CD4-positive, alpha-beta T cell treated with Interleukin-12 subunit alpha and Interleukin-12 subunit beta, for 1 hour (primary cell): ENCODE measurements at places on chromosomes 1 and 21.

GRCh38 chr21:32958288-32959002 is 67.3 kb upstream of the OLIG2 start:
- no peak for DNase-seq

DNA sequence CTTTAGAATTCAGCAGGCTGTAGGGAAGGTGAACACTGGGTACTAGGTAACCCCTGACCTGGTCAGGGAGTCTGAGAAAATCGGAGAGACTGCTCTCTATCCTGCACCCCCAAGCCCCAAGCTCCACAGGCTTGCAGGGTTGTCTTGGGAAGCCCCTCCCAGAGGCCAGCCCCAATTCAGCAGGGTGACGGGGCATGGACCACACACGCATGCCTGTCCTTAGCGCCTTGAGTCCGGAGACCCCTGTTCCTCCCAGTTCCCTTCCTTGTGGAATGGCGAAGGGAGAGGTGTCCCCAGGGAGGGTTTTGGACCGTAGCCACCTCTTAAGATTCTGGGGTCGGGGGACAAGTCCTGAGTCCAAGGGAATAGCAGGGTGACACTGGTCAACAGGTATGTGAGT is 116.1 kb downstream of the HLCS start:
- no peak for DNase-seq

GRCh38 chr1:200923601-200924000 is 28.9 kb downstream of the INAVA start:
- no peak for DNase-seq

DNA sequence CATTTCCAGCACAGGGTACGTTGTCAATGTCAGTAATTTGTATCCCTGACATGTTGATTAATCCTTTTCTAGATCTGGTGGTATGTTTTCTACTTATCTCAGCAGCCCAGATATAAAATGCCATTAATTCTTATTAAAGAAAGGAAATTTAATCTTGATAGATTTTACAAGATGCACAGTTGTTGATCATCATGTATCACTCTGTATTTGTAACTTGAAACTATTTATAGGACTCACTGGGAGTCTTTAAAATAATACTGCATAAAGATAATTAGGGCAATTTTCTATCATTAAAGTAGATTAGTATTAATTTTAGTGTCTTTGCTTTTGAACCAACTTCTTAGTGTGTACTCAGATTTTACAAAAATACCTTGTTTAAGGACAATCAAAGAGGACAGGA is 84.9 kb downstream of the GREM2 start:
- DNase-seq = no peak

DNA sequence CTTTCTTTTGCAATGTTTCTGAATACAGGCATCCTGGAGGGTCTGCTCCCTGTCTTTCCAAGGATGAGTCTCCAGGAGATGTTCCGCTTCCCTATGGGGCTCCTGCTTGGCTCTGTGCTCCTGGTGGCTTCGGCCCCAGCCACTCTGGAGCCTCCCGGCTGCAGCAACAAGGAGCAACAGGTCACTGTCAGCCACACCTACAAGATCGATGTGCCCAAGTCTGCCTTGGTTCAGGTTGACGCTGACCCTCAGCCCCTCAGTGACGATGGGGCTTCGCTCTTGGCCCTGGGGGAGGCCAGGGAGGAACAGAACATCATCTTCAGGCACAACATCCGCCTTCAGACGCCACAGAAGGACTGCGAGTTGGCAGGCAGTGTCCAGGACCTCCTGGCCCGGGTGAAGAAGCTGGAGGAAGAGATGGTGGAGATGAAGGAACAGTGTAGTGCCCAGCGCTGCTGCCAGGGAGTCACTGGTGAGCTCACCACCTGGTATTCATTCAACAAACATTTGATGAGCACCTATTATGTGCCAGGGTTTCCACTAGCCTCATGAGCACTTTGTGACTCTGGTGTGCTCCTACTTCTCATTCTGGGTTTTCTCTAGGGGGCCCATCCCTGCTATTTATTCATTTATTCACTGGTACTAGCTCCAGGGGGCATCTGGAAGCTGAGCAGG is 9.9 kb downstream of the TNN start:
- no peak for DNase-seq

GRCh38 chr1:216983823-216984222 is 260.6 kb upstream of the ESRRG start:
- DNase-seq = no peak

DNA sequence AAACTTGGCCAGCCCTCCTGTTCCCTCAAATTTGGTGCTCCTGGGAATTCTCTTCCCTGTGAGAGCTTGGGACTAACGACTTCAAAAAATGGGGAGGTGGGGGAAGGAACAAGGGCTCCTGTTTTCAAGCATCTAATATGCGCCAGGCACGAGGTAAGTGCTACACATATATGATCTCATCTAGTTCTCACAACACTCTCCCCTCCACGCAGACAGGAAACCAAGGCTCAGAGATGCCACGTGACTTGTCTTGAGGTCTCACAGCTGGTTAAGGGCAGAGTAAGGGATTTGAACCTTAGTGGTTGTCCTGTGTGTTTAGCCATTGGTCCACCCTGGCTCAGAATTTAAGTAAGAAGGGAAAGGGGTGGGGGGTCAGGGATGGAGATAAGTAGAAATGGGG is 125.9 kb downstream of the DMRTB1 start:
- DNase-seq = peak; percentile 66
